ENCODE measurements at places on chromosomes 5 and 9.

DNA sequence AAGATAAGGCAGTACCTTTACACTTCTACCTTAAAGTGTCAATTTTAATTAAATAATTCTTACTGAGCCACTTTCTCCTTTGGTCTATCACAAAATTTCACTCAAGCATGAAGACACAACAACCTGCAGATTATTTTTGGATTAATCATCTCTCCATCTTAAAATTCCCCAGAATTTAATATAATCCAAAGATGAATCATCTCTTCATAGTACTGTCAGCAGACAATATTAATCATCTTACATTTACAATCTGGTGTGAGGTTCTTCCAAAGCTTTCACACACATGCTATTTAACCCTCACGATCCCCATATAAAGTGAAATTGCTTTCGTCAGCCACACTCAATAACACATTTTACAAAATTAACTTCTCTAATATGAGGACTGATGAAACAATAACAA is 43.0 kb downstream of the LHFPL2 start:
- DNase-seq = no peak

DNA sequence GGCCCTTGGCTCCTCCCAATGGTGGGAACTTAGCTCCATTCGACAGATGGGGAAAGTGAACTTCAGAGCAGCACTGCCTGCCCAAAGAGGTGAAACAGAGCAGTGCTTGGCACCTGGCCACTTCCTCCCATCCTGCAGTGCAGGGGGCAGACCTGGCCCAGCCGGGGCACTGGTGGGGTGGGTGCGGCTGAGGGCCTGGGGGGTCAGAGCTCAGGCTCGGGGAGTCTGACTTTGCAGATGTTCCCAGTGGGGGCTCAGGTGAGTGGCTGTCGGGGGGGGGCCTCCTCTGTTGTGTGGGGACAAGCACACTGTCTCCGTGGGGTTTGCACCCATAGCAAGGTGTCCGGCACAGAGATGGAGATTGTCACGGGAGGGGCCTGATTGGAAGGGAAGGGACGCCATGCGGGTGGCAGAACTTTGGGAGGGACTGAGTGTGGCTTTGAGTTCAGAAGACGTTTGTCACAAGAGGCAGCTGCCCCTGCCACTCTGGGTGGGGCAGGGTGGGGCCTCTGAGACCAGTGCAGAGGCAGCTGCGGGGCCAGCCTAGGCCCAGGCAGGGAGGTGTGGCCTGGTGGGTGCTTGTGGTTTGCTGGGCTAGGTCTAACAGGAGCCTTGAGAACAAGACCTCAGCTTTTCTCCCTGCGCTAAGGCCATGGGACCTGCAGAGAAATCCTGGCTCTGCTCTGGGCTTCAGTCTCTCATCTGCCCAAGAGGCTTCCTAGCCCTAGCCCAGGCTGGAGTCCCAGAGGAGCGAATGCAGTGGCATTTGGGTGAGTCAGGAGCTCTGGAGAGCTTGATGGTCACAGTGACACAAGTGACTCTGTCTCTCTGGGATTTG is 2.5 kb downstream of the MYMK start:
- DNase-seq = no peak

DNA sequence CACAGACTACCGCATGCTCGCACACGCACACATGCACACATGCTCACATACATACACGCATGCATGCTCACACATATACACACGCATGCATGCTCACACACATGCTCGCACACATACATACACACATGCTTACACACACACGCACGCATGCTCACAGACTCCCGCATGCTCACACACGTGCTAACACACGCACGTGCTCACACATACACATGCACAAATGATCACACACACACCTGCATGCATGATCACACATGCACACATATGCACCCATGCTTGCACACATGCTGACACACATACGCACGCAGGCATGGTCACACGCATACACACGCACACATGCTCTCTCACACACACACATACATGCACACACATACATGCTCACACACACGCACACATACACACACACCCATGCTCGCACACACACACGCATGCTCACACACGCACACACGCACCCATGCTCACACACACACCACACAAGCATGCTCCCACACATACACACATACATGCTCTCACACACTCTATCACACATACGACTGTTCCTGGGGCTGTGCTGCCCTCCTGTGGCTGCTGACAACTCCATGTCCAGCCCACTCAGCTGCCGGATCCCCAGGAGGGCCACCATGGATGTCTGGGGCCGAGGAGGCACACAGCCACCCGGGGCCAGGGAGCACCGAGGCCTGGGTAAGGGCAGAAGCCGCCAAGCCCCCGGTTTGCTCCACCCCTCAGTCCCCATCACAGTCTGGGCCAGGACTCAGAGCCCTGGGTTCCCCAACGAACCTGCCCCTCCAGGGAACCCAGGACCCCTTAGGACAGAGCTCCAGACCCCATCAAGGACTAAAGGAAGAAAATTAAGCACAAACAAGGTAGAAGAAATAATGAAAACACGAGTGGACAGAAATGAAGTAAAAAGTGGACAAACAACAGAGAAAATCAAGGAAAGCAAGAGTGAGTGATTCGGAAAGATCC is 31.4 kb upstream of the EGFL7 start:
- no peak for DNase-seq

DNA sequence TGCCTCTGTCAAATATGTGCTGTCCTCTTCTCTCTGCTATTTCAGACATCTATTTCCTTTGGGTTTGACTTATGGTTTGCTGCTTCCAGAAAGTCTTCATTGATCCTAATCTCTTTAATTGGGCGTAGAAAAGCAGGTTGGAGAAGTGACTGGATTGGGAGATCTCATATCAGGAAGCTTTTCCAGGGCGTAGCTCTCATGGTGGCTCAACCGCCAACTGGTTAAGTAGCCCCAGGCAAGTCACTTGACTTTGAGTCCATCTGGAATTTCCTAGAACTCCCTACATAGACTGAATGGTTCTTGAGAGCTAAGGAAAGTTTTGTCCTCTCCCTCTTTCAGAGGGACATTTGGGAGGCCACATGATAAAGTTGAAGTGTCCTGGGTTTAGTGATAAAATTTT is 192.3 kb upstream of the GLRA1 start:
- DNase-seq = no peak

DNA sequence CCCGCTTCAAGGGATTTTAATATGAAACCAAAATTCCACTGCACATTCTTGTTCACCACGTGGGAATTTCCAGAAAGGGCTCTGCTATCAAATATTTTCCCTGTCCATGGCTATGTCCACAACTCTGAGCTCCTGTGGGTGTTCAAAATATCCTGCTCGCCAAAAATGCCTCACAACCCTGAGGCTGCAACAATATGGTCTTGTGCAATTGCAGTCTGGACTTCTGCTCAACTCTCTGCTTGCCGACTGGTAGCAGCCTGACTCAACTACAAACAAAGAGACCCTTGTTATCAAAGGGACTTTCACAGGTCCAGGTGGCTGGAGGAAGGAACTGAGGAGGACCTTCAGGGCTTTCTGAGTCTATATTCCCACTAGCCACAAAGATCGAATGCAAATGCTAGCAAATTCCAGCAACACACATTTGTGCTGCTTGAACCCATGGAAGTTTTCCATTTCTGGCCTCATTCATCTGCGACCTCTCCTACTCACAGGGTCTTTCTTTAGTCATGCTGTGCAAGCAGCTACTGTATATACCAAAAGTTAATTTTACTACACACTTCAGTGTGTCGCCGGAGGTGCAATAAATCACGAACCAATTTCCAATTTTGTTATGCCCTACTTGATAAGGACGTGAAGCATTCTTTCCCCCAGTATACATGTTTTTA is 169.2 kb upstream of the SLC30A5 start:
- no peak for DNase-seq

GRCh38 chr5:177369645-177370440 is 12.1 kb downstream of the RGS14 start:
- no peak for DNase-seq

DNA sequence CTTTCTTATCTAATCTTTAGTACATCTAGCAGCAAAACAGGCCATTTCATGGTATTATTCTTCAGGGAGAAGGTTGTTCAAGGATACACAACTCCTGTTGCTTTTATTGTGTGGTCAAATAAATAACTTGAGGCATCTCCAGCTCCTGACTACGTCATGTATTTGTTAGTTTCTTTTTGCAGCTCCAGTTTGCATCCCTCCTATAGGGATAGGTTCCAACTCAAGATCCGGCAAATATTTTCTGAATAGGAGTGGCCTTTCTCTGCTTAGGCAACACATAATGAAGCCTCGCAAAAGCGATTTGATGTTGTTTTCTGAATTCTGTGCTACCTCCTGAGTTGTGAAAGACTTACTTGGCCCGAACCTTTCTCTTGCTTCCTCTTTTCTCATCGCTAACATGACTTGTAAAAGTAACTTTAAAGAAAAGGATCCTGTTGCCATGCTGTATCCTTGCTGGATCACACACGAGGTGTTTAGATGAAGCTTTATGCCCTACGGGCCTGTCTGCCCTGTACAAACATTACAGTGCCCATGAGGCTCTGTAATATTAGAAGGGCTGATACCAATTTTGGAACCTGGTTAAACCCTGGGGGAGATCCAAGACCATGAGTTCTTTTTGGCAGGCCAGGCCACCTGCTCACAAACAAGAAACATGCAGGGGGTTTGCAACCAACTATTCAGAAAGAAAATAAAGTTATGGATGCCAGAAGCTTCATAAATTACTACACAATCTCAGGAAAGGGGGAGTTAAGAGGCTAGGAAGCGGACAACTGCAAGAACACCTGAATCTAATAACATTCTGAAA is 149.8 kb upstream of the FGF10 start:
- DNase-seq = no peak

GRCh38 chr5:1507457-1507856 is 16.3 kb downstream of the LPCAT1 start:
- DNase-seq = no peak

All from vagina (tissue), 2 donors.